Fibroblast of the aortic adventitia (primary cell): ENCODE measurements at places on chromosomes 12 and 14. TPM values are rescaled to one million over a fixed set of nuclear protein-coding genes. Genes with fewer than 3 reads are reported as not detected.

DNA sequence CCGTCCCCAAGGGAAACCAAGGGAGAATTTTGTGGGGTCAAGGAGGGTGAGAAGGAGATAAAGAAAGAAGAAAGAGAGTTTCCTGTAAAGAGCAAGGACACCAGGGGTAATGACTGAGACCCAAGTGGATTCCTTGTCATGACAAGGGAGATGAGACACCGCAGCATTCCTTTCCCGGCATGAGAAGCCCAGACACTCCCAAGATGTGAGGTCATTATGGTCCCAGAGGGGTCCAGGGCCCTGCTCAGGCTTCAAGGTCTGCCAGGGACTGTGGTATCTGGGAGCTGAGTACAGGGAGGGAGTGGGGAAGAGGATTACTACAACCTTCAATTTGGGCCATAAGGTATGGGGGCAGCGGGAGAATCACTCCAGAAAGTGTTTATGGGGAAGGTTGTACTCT is 58.1 kb downstream of the SPTB start:
- DNase-seq: no peak

- DNase-seq: peak; percentile 30
Observed at GRCh38 chr12:69653703-69654102, 43.0 kb upstream of the LRRC10 start.

GRCh38 chr14:42222924-42223471 is 616.3 kb downstream of the LRFN5 start:
- peak; percentile 79 for DNase-seq

POTEG gene
- total RNA-seq: not detected in 2 replicates
